ENCODE measurements at places on chromosomes 1 and 21.
A peak's percentile ranks its signal among the peaks of the same experiment; 100 is the strongest.

DNA sequence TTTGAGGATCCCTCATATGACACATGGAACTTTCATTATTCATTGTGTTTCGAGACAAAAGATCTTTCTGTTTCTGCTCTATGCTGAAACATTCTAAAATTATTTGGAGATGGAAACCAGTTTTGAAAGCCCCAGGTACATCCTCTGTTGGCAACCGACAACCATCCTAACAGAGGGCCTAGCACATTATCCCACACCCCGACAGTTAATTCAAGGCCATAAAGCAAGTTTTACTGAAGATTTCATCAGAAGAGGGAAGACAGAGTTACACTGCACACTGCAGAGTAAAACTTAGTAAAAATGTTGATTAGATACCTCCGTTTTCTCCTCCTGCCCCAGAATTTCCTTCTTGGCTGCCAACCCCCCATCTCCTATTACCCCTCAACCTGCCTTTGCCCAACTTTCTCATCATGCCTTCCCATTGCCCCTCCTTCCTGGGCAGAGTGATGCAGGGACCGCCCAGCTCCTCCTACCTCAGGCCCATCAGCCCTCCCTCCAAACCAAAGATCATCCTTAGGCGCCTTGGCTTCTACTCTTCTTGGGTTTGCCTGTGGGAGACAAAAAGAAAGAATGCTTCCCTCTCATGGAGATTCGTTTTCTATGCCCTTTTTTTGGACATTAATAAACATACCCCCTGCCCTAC lies 52.9 kb upstream of the CITED4 start:
- peak; percentile 59 for DNase-seq

- no peak for DNase-seq
These were observed 414.2 kb downstream of the KCNT2 start for GRCh38 chr1:196193896-196194559.

- no peak for DNase-seq
These were observed 33.2 kb upstream of the PKN2 start for GRCh38 chr1:88650676-88651418.

DNA sequence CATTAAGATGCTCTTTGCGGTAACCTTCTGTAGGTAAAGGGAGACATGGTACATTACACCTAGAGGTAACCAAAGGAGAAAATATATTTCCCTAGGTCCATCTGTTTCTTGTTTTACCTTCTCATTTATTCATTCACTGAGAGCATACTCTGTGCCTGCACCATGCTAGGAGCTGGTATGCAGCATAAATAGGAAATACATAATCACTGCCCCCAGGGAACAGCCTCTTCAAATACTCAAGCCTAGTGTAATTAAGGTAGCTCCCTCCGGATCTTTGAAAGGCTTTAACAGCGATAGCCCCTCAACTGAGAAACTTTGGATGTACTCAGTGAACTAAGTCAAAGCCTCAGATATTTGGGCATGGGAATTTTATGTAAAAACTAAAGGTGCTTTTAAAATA lies 123.6 kb downstream of the GABPA start:
- no peak for DNase-seq

DNA sequence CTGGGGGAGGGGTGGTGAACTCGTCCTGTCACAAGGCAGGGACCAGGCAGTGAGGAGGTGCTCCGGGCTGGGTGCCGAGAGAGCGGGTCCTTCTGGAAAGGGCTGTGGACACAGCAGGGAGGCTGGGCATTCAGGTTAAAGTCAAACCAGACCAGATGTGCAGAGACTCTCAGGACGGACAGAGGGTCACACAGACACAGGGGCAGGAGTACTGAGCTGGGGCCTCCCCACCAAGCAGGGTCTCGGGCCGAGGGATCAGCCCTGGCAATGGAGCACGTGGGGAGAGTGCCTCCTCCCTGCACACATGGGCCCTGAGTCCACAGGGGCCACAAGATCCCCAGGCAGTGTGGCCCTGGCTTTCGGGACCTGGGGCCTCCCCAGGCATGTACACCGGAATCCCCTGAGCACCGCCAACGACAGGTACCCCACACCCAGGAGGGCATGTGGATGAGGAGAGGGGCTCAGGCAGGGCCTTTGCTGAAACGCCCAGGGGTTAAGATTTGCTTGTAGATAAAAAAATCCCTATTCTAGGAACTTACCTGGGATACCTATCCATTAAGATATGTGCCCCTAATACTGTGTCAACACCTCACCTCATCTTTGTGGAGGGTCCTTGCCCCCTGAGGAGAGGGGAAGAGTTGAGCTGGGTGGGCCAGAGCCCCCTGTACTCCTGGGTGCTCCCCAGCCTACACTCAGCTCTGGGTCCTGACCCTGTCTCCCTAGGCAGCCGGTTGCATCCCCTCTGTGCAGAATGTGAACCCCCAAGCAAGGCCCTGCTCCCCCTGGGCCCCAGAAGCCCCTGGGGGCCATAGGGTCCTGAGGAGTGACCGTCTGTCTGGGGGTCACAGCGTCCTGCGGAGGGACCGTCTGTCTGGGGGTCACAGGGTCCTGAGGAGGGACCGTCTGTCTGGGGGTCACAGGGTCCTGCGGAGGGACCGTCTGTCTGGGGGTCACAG lies 46.9 kb upstream of the ADARB1 start:
- no peak for DNase-seq

DNA sequence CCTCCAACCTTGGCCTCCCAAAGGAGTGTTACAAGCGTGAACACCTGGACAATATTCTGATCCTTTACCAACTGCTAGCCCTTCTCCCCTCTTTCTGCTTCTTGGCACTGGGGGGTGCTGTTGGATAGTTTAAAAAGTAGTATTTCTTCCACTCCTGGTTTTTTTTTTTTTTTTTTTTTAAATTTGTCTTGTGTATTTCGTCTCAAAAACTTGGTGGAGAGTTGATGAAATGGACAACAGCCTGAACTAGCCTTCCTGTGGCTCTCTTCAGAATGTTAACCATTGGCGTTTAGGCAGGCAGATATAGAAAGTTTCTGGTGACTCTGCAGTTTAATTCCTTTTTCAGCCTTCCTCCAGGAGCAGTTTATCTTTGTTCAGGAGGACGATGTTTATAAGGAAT lies 69.7 kb upstream of the USP24 start:
- DNase-seq: peak; percentile 60

GRCh38 chr1:94600556-94600955 lies 59.0 kb upstream of the F3 start:
- DNase-seq: no peak

- DNase-seq: no peak
These were observed 34.8 kb downstream of the RIMS3 start for GRCh38 chr1:40630488-40631223.

DNA sequence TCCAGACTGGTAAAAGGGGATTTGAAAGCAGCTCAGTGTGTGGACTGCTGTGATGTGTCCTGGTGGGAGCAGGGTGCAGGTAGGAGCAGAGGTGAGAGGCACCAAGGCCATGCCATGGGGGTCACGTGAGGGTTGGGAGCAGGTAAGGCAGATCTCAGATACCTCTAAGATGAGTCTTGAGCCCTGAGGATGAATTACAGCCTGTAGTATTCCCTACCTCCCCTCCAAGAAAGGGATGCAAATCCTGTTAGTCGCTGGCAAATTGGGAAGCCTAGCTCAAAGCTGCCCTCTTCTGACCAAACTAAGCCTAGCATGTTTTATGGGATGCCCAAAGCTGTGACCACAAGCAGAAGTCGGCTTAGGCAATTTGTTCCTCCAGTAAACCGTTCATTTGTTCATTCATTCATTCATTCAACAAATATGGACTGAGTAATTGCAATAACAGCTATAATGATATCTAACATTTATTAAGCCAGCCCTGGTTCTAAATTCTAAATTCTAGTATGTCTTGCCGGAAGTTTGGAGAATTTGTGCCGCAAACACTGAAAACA lies 3.9 kb upstream of the NUAK2 start:
- DNase-seq: peak; percentile 50

DNA sequence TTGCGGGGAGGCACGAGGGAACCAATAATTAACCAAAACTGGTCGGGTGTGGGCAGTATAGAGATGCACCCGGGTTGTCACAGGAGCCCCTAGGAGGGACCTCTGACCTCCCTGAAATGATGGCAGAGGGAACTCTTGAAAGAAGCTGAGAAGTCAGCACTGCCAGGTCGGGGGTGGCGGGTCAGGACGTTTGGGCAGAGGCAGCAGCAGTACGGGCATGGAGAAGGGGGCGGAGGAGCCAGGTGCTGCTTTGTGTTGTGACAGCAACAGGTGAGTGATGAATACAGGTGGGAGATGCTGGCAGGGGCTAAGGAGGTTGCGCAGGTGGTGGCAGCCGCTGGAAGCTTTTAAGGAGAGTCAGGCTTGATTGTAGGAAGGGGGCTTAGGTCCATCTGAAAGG lies 11.7 kb downstream of the TNFRSF1B start:
- no peak for DNase-seq

DNA sequence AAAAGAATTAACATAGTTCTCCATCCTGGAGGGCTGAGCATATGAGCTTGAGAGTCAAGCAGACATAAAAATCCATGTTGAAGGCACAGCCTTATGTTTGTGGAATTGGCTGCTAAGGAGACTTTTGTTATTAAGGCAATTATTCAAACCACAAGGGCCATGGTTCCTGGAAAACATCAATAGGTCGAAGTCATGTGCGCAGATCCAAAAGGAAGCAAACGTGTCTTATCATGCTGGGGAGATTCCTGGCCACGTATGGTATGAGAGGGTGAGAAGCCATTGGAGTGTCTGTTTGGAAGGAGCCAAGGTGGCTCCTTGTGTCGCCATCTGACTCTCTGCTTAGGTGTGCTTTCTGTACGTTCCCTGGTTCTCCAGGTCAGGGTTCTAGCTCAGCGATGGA lies 61.8 kb upstream of the COA6 start:
- DNase-seq: no peak

GRCh38 chr1:64906447-64906846 lies 59.9 kb downstream of the JAK1 start:
- DNase-seq: no peak

GRCh38 chr1:113677250-113678158 lies 81.8 kb downstream of the PHTF1 start:
- DNase-seq: peak; percentile 44

DNA sequence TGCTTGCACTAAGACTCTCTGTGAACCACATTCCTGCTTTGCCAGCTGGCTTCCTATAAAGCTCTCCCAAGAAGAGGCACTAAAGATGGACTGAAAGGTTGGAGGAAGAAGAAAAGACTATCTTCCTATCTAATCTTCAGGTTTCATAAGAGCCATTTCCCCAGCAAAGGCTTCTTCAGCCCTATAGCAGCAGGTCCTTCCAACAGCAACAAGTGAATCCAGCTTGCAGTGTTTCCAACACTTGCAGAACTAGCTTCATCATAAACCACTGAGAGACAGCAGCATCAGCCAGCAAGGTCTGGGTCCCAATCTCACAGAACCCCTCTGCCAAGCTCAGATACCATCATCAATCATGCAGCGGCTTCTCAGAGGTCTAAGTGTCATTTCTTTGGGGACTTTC lies 28.1 kb downstream of the FOXJ3 start:
- DNase-seq: no peak

DNA sequence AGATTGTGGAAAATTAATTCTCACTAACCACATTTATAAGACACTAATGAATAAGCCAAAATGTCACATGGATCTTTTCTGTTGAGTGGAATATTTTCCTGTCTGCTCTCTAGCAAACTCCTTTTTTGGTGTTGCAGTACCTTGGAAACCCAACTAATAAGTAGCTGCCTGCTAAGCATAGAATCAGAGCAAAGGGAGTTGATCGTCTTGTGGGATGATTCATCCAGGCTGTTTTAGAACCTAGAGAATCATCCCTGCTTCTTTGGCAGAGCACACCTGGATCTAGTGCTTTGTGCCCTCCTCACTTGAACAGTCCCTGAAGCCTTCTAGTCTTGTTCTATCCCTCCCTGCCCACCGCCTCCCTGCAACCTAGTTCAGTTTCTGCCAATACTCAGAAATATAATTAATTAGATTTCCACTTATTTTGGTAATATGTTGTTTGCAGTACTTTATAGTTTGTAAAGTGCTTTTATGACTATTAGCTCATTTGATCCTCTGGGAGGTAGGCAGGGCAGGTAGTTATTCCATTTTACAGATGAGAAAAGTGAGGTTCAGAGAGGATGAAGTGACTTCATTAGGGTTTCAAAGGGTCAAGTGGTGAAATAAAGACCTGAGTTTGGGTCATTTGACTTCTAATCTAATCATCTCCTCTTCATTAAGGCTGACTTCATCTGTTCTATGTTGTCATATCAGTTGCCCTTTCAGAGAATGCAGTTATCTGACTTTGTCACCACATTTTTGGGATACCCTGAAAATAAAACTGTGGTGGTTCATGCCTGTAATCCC lies 2.5 kb downstream of the AGO4 start:
- DNase-seq: no peak

GRCh38 chr1:234246638-234247116 lies 126.6 kb upstream of the COA6 start:
- DNase-seq: no peak

DNA sequence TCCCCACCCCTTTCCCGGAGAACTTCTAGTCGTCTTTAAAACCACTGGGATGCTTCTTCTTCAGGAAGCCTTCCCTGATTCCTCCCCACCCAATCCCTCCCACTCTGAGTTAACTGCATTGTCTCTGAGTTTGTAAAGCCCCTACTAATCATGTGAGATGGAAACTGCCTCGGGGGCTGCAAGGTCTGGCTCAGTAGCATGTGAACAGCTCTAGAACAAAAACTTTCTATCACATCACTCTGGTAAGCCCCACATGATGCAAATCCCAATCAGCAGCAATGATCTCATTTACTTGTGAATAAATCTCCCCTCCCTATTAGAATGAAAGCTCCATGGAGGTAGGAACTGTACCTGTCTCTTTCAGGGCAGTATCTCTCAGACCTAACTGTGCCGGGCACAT lies 141.0 kb upstream of the JUN start:
- no peak for DNase-seq

GRCh38 chr1:31944205-31945089 lies 6.3 kb upstream of the PTP4A2 start:
- no peak for DNase-seq

GRCh38 chr1:37306461-37306860 lies 167.9 kb upstream of the ZC3H12A start:
- DNase-seq: peak; percentile 52

GRCh38 chr21:26844258-26845065 lies 747 bp downstream of the ADAMTS1 start:
- DNase-seq: no peak

All from T47D (cell line).